CD4-positive, alpha-beta T cell treated with Interleukin-2 at 100 ng/mL for 4 hours (primary cell): ENCODE measurements at places on chromosomes 7 and 10.

DNA sequence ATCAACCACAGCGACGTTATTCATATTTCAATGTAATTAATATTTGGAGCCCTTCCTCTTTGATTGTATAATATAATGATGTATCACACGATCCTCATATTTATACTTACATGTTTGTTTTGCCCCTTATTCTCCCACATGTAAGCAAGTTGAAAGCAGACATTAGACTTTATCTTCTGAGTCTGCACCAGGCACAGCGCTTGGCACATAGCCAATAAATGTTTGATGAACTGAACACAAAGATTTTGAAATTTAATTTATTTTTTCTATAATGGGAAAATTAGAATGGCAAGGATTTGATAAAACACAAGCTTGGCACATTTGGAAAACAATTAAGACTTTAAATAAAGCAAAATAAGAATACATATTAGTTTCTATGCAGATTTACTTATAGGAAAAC is 31.6 kb downstream of the ZFAND4 start:
- DNase-seq: no peak

- no peak for DNase-seq
Measured at GRCh38 chr10:9227679-9228365, 1173.3 kb downstream of the GATA3 start.

DNA sequence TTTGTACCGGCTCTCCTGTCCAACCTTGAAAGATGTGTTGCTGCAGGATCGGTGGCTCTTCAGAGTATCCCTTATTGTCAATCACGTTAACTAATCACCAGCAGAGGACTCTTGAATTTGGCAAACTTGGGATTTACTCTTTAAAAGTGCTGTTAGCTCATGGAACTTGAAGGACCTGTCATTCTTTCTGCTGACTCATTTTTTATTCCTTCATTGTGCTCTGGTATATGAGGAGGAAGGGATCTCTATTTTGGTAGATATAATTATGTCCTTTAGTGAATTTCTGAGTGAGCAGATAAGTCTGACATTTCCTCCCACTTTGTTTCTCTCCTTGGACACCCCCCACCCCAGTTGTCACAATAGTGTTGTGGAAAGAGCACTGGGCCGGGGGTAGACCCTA is 175.1 kb upstream of the HDAC9 start:
- no peak for DNase-seq

DNA sequence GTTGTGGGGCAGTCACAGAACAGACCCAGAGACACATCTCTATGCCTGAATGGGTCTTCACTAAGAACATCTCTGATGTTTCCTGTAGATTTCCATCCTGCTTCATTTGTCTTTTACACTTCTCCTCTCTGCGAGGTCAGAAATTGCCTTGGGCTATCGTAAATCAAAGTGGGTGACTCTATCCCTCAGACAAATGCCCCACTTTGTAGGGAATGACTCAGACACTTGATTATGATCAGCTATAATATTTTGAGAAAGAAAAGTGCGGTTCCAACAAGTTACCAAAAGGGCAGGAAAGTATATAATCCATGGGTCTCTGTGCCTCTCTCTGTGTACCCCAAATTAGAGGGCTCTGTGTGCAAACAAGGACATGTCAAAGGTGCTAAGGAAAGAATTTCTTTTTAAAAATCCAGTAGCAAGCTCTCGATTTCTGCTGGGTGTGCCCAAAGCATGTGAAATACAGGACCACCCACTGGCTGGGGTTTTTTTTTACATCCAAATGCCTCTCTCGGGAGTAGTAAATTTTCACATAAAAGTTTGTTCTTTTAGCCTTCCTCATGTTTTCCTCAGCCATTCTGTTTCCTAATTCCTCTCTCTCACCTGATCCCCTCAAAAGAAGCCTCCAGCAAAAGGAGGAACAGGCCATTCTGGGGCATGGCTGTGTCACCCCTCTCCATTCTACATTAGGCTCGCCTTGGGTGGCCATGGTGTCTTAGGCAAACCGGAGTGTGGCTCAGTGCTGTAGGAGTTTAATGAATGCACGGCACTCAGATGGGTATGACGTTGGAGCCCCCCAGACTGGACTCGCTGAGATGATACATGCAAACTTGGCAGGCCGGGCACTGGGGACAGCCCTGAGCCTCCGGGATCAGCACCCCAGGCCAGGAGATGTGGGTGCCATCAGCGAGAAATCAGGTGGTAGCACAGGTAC is 6.3 kb upstream of the OPN4 start:
- DNase-seq: no peak

- DNase-seq: no peak
Measured at GRCh38 chr10:84539216-84539615, 210.8 kb downstream of the CCSER2 start.

GRCh38 chr7:51255536-51256208 is 60.9 kb downstream of the COBL start:
- DNase-seq: no peak

DNA sequence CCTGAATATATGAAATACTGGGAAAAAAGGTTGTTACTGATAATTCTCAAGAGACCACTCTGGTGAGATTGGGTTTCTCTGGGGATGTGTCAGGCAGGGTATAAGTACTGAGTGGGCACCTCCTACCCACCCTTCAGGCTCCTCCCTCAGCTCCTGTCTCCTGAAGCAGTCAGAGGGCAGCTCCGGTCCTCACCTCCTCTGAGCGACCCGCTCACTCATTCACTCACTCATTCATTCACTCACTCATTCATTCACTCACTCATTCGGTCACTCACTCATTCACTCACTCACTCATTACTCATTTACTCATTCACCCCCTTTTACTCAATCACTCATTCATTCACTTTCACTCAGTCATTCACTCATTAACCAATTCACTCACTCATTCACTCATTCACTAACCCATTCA is 6.9 kb upstream of the PFKP start:
- DNase-seq: no peak

DNA sequence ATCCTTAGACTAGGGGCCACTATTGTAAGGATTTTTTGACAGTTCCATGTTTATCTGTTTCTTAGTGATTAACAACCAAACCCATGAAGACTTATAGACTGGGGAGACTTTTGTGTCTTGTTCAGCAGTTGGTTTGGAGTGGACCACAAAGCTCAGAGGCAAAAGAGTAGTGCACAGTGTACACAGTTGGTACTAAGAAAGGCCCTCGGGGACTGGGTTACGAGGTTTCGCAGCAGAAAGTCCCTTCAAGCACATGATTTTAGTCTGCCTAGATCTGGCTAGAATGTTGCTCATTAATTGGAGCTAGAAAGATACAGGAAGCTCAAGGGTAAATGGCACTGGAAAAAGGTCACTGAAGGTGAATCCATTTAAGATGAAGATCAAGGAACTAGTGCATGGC is 35.4 kb downstream of the CDK14 start:
- no peak for DNase-seq

DNA sequence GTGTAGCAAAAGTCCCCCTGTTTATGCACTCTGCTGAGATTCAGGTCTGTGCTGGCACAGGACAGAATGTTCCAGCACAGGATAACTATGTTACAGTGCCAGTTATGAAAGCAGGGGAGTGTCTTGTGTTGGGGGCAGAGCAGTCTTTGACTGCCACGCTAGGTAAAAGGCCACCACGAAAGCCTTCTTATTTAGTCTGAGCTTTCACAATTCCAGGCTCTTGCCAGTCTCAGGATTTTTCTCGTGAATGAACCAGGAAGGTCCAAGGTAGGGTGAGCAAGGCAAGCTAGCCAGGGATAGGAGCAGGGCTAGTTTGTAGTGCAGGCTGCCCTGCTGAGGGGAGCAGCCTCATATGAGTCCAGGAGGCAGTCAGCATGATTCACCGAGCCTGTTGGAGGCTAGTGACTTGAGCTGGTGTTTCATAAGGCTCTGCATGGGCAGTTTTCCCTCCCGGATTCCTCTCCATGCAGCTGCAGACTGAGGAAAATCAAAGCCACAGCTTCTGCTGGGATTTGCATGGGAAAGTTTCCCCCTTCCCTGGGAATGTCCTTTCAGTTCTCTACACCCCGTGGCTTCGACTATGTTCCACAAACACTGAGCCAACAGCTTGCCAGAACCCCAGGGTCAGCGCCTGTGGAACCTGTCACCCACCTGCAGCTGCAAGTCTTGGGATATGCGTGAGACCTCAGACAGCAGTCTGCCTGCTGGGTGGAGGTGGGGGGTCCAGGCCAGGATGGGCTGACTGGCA is 112.3 kb downstream of the JCAD start:
- no peak for DNase-seq

- DNase-seq: no peak
Measured at GRCh38 chr7:112744818-112745217, 45.4 kb downstream of the TMEM168 start.

DNA sequence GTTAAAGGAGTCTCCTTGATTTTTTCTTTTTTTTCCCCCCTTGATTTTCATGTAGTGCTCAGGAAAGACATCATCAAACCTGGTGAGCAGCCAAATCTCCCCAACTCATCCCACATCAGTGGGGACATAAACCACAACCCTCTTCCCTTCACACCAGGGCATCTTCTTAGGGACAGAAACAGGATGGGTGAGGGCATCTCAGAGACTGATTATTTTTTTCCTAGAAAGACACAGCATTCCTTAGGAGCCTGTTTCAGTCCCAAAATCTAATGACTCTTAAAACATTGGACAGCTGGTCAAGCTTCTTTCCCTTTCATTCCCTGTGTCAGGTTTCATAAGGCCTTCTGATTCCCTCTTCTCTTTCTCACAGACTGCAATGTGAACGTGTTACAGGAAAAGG is 31.5 kb upstream of the GSAP start:
- DNase-seq: no peak

GRCh38 chr10:9147475-9147874 is 1093.0 kb downstream of the GATA3 start:
- no peak for DNase-seq
